ENCODE measurements at places on chromosomes 1 and 21.

- no peak for DNase-seq
Measured at GRCh38 chr1:39687243-39687642, 4.0 kb downstream of the HPCAL4 start.

GRCh38 chr1:104671684-104672353 lies 922.1 kb downstream of the AMY1C start:
- DNase-seq = no peak

DNA sequence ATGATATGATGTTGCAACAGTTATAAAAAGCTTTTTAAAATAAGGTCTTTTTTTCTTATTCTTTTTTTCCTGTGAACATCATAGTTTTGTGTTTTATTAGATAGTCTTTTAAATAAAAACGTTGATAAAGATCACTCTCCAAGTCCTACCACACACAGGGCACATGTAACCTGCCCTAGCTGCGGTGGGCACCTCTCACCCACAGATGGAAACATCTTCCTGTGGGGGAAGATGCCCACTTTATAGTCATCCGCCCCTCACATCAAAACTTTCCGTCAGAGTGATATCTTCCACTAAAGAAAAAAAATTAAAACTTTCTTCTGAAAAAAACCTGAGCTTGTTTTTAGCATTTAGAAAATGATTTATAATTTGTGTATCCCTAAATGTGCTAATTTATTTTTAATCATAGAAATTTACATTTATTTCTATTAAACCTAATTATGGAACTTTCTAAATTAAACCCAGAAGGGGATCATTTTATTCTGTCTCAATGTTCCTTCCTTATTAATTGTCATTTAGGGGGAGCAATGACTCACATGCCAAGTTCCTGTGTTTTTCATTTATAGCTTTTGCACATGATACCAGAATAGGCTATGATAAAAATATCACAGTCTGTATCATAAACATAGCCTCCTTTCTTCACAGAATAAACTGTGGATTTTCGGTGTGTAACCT lies 24.7 kb downstream of the TNFRSF9 start:
- no peak for DNase-seq

GRCh38 chr1:152451254-152451653 lies 37.2 kb upstream of the CRNN start:
- no peak for DNase-seq

GRCh38 chr21:38139380-38140168 lies 117.2 kb upstream of the KCNJ15 start:
- peak; percentile 98 for DNase-seq
